ENCODE measurements at places on chromosomes 4 and X. TPM values are rescaled to one million over a fixed set of nuclear protein-coding genes. Genes with fewer than 3 reads are reported as not detected.

The EREG gene
- not detected for total RNA-seq

The CDKL2 gene
- total RNA-seq, result 3.0 TPM

The SPANXB1 gene
- total RNA-seq, result not detected

The SLC7A11 gene
- 8.2 TPM for total RNA-seq

The ZFYVE28 gene
- 3.3 TPM for total RNA-seq

The FRMPD3 gene
- 0.74 TPM for total RNA-seq

The FGF5 gene
- 0.64 TPM for total RNA-seq

The MAGEA9B gene
- not detected for total RNA-seq

DNA sequence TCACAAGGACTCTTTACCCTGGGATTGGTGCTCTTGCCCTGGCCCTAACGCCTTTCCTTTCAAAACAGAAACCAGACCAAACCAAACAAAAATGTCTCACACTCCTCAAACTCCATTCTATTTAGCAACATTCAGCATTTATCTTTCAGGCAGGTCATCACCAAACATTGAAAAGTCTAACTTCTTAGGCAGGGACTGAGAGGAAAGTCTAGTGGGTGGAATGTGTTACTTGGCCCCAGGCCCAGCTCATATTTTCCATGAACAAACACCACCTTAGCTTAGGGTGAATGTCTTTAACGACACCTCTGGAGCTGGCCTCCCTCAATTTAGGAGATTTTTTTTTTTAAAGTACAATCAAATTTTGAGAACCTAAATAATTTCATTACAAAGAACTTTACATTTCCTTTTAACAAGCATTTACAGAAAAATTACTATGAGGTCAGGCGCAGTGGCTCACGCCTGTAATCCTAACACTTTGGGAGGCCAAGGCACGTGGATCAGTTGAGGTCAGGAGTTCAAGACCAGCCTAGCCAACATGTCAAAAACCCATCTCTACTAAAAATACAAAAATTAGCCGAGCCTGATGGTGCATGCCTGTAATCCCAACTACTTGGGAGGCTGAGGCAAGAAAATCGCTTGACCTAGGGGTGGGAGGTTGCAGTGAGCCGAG lies 10.2 kb upstream of the N4BP2 start:
- DNase-seq, result no peak

- no peak for DNase-seq
These were observed 330.2 kb downstream of the NLGN4X start for GRCh38 chrX:5898463-5898862.

GRCh38 chrX:37541991-37542390 lies 29.5 kb upstream of the LANCL3 start:
- no peak for DNase-seq

GRCh38 chr4:80922941-80923340 lies 107.6 kb upstream of the BMP3 start:
- no peak for DNase-seq

GRCh38 chr4:32117693-32118092 lies 1397.5 kb downstream of the PCDH7 start:
- DNase-seq, result no peak

DNA sequence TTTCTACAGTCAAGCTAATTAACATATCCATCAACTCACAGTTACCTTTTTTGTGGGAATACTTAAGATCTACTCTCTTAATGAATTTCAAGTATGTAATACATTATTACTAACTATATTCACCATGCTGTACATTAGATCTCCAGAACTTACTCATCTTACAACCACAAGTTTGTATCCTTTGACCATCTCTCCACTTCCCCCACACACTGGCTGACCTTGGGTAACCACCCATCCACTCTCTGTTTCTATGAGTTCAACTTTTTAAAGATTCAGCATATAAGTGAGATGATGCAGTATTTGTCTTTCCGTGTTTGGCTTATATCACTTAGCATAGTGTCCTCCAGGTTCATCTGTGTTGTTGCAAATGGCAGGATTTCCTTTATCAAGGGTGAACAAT lies 30.5 kb upstream of the MAGED1 start:
- DNase-seq, result no peak

GRCh38 chr4:107579099-107579498 lies 140.9 kb downstream of the PAPSS1 start:
- DNase-seq, result no peak

GRCh38 chr4:83216959-83217683 lies 67.5 kb downstream of the COQ2 start:
- DNase-seq, result no peak

DNA sequence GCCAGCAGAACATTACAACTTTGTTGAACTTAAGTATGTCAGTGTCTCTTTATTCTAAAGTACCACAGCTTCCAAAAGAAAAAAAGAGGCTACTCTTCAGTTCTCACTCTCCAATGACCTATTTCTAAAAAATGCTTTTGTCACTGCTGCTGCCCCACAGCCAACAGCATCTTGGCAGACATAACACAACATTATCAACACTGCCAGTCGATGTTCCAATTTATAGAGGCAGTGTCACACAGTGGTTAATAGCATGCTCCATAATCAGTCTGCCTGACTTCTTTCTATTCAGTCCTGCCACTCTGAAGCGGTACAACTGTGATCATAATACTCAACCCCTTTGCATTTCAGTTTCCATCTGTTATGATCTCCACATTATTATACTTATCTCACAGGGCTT lies 69.2 kb downstream of the PLS3 start:
- no peak for DNase-seq

GRCh38 chrX:37871626-37872302 lies 24.4 kb upstream of the DYNLT3 start:
- DNase-seq, result no peak

GRCh38 chr4:2731907-2732317 lies 24.2 kb downstream of the TNIP2 start:
- DNase-seq, result no peak

DNA sequence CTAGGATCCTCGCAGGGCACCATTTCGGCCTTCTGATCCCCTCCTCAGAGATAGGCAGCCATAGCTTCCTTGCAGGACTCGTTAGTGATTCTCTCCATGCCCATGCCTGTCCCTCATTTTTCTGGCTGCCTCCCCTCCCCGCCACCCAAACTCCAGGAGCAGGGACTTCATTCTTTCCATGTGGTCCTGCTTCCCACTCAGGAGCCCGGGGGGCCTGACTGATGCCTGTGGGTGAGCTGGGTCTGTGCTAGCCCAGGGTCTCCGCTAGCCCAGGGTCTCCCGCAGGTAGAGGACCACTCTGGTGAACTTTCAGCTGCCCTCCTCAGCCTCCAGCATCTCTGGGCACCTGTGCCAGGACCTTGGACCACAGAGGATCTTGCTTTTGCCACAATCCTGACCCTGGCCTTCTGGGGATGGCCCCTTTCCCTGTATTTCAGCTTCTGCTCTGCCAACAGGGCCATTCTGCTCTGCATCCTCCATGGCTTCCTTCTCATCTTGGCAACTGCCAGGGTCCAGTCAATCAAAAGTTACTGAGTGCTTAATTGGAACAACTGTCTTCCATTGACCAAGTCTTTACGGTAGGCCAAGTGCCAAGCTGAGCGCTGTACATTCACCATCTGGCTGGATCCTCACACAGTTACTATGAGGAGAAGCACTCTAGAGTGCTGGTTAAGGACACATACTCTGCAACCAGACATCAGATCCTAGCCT lies 152.2 kb downstream of the EFNB1 start:
- no peak for DNase-seq

GRCh38 chr4:168771251-168771650 lies 238.8 kb downstream of the CBR4 start:
- no peak for DNase-seq

DNA sequence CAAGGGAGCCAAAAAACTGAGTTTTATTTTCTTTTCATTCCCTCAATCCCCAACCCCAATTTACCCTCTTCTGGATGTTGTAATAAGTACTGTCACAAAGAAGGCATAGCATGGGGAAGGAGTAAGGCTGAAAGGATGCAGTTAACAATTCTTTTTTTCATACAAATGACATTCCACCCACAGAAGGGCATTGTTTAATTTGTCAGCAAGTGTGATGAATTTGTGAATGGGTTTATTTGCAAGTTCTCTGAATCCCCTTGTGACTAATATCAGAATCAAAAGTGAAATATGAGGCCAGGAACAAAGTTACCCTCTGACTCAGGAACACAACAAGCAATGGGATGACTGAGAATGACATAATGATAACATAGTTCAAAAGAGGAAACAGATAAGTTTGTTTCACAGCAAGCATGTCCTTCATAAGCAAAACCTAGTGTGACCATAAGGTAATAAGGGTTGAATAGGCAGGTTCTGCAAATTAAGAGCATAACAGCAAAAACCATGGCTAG lies 2.1 kb downstream of the GEMIN8 start:
- DNase-seq, result no peak

GRCh38 chrX:37787423-37787869 lies 7.6 kb downstream of the CYBB start:
- no peak for DNase-seq

GRCh38 chrX:150887906-150888465 lies 10.5 kb downstream of the CD99L2 start:
- DNase-seq, result no peak

DNA sequence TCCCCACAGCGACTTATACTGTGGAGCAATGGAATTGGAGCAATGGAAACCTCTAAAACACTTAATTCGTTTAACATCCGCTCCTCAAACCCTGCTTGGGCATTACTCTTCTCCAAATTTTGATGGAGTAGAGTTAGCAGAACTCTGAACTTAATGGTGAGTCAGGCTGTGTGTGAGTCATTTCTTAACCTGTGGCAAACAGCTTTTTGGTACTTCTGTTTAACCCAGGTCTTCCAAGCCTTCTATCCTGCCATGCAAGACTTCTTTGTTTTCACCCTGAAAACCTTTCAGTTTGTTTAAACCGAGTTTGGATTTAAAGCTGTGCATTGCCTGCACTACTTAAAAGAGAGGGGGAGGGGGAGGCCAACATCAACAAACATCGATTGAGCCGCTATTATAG lies 3.6 kb upstream of the AMOT start:
- DNase-seq, result no peak

DNA sequence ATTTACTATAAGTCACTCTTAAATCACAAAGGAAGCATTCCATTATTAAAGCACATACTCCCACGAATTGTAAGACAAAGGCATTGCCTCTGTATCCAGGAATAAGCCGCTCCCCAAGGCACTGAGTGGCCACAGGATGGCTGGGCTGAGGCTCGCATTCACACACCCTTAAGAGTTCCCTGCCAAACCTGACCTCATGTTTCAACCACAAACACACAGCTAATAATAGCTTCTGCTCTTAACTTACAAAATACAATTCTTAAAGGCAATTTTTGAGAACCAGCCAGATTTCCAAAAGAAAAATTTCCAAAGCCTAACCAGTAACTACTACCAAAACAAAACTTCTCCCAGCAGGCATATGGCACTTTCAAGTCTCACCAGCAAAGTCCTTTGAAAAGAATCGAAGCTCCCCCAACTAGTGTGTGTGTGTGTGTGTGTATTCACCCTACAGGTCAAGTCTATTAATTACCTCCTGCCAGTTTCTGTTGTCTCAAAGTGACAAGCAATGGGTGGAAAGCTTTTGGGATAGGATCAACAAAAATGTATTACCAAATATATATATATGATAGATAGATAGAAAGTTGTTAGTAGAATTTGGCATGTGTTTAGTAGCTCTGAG lies 36.0 kb downstream of the ARHGAP6 start:
- no peak for DNase-seq

DNA sequence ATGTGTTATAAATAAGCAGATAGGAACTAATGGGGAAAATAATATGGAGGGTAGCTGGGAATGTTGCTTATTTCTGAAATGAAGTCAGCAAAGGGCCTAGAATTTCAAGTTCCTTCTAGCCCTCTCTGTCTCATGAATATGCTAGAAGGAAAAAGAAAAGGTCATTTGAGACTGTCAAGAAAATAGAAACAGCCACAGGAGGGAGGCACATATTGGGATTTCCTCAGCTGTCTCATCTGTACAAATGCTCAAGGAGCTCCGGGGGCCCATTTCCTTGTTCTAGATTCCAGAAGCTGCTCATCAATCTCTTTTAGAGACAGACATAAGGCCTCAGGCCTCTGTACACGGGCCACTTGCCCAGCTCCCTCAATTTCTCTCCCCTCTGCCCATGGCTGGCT lies 127.6 kb upstream of the ETNPPL start:
- DNase-seq, result no peak

GRCh38 chr4:54487491-54487890 lies 170.3 kb upstream of the KIT start:
- no peak for DNase-seq

DNA sequence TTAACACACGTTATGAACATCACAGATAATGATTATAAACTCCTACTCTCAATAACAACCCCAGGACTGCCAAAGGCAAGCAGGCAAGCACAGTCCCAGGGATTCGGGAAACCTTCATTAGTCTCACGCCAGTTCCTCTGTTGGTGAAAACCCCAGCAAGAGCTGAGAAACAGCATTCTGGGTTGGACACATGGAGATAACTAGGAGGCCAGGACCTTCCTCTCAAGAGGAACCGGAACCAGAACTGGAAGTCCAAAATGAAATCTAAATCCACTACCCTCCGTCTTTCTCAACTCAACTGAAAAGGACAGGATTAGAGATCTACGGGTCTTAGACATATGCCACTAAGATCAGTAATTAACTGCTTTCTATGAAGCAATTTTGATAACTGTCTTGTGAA lies 3.8 kb downstream of the VEGFC start:
- DNase-seq, result no peak

DNA sequence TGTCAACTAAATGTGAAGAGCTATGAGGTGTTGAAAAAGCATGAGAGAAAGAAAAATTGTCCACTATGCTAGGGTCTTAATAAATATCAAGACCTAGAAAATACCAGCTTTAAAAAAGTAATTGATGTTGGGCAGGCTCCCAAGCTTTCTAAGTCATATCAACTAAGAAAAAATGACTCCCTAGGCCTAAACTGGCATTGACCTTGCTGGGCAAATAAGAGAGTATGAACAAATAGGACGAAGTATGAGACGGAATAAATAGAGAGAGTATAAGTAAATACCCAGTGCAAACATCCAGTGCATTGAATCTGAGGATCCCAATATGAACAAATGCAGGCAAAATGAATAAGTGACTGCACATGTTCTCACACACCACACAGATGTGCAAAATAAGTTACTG lies 3.2 kb downstream of the KDR start:
- no peak for DNase-seq

GRCh38 chrX:154312116-154312515 lies 16.5 kb downstream of the TKTL1 start:
- no peak for DNase-seq

- DNase-seq, result no peak
These were observed 214.3 kb downstream of the FAT4 start for GRCh38 chr4:125529071-125529470.

GRCh38 chrX:16267431-16267830 lies 100.2 kb downstream of the MAGEB17 start:
- DNase-seq, result no peak

Measured in progenitor cell of endocrine pancreas (in vitro differentiated cells).